ENCODE measurements at places on chromosomes 5 and 9.

DNA sequence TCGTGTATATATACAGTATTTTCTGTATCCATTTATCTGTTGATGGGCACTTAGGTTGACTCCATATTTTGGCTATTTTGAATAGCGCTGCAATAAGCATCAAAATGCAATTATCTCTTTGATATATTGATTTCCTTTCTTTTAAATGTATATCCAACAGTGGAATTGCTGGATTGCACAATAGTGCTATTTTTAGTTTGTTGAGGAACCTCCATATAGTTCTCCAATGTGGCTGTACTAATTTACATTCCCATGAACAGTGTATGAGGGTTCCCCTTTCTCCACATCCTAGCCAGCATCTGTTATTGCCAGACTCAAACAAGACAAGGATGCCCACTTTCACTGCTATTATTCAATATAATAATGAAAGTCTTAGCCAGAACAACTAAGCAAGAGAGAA lies 9.1 kb upstream of the CTXN3 start:
- DNase-seq = no peak

- no peak for DNase-seq
These were observed 60.5 kb downstream of the ROPN1L start for GRCh38 chr5:10502130-10502529.

- no peak for DNase-seq
These were observed 21.7 kb downstream of the LHX6 start for GRCh38 chr9:122207096-122207495.

- no peak for DNase-seq
These were observed 31.1 kb downstream of the MLLT3 start for GRCh38 chr9:20591223-20591622.

DNA sequence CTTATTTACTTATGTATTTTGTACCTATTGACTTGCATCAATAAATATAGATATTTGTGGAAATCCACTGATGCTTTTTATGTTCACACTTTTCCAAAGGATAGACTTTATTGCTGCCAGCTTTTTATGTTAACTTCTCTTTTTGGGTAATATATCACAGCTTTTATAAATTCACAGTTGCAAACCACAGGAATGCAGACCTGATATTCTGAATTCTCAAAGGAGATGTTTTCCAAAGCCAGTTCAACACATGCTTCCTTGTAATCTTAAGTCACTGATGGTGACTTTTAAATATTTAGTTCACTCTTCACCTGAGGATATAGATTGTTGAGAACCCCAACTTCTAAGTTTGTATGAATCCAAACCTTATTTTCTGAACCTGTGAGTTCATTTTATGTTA lies 223.4 kb upstream of the PRR16 start:
- no peak for DNase-seq

- DNase-seq = no peak
These were observed 5.9 kb upstream of the MELK start for GRCh38 chr9:36566813-36567221.

- DNase-seq = no peak
These were observed 194.7 kb downstream of the PJA2 start for GRCh38 chr5:109215040-109215439.

- DNase-seq = no peak
These were observed 187.1 kb downstream of the KDM4C start for GRCh38 chr9:6944896-6945295.

GRCh38 chr9:112771359-112772214 lies 21.0 kb downstream of the SNX30 start:
- peak; percentile 15 for DNase-seq

DNA sequence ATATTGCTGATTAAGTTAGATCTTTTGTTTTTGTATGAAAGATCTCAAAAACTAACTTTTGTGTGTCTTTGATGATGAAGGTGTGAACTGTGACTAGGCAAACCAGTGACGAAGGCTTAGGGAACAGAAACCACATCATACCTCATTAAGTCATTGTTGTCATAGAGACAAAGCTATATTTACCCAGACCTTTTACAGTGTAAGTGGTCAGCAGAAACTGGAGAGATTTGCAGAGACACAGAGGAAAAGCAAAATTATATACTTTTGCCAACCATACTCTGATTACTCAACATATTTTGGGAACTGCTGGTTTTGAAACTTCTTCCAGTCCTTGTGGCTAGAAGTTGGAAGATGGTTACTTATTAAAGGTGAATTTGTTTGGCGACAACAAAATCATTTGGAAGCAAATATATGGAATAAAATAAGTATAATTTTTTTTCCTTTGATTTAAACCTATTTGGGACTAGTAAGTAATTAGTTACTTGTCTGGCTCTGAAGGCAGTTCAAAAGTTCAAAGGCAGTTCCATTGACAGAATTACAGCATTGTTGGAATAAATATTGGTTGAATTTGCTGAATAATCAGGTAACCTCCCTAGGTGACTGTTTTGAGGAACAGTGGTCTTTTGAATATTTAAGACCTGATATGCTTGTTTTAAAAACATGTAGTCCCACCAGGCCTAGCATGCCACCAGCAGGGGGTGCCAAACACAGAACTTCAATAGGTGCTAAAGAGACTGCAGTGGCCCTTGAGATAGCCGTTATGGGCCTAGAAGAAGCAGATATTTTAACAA lies 103.8 kb downstream of the RPS23 start:
- DNase-seq = peak; percentile 75

GRCh38 chr5:152372875-152373274 lies 32.2 kb downstream of the NMUR2 start:
- peak; percentile 16 for DNase-seq

DNA sequence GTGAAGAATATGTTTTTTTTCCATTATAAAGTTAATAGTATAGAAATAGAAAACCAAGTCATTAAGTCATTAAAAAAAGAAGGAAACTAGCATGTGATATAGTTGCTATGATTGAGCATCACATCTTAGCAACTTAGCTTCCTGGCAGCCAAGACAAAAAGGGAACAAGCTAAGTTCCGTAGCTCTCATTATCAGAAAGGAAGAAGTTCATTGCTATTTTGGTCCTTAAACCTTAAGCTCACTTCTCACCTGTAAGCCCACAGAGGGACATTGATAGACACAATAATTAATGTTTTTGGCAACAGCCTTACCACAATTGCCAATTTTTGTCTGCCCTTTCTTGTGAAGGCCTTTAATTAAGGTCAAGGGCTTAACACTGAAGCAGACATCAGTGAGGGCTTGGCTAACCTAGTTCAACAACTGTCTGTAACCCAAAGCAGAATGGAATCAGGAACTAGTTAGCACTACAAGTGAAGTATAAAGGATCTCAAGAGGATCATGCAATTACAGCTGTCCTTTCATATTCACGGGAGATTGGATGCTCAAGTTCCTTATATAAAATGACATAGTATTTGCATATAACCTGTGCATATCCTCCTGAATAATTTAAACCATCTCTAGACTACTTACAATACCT lies 24.0 kb upstream of the KLF4 start:
- DNase-seq = peak; percentile 23

- DNase-seq = no peak
These were observed 82.1 kb downstream of the SLF1 start for GRCh38 chr5:94700592-94700991.

DNA sequence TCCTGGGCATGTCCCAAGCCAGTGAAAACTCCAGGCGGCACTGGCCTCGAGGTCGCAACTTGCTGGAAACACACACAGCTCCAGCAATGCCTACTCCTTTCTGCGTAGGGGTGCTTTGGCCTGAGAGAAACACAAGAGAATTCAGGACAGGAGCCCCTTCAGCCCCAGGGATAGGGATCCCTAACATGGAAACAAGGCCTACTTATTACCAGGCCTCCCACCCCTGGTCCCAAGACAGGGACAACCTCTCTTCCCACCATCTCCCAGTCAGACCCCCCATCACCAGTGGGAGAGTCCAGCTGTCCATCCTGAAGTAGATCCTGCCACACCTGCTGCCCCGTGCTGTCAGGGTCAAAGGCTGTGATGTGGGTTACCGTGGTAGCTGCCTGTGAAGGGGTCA lies 7.8 kb downstream of the CREB3 start:
- no peak for DNase-seq

DNA sequence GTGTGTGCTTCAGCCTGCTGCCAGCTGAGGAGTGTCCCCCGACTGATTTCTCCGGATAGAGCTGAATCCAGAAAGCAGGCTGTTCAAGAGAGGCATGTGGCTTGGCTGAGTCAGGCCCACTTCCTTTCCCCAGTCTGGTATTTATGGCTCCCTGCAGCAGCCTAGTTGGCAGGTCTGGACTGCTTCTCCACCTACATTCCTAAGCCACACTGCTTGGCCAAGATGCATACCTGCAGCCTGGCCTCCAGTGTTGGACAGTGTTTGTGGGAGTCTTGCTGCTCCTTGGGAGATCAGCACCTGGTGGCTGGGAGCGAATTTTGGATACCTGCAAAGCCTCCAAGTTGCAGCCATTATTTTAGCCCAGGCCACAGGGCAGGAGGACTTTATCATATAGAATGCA lies 670.8 kb downstream of the ACTL7B start:
- no peak for DNase-seq

DNA sequence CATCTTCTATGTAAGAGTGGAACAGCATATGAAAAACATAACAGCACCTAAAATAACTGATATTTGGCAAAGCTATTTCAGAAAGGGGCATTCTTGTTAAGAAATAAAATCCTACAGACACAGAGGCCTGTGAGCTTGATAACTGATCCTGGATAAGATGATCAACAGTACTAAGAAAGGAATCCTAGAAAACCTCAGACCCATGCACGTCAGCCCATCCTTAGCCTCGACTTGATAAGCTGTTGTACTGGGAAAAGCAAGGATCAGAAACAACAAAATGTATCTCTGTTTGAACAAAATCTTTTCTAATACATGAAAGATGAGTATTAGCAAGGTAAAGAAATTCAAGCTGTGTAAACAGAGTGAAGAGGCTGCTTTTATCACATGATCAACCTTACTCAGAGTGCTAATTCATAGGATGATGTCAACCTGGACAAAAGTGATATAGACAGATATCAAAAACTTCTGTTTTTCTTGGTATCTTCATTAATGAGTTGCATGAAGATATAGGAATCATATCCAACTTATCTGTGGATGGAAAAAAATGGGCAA lies 15.2 kb downstream of the LIFR start:
- no peak for DNase-seq

- no peak for DNase-seq
These were observed 12.2 kb upstream of the SLC44A1 start for GRCh38 chr9:105232207-105232606.

GRCh38 chr5:175098301-175098700 lies 345.7 kb downstream of the DRD1 start:
- no peak for DNase-seq

GRCh38 chr5:111495159-111495558 lies 17.2 kb downstream of the STARD4 start:
- no peak for DNase-seq

GRCh38 chr5:127867022-127867783 lies 164.0 kb downstream of the CCDC192 start:
- peak; percentile 73 for DNase-seq

GRCh38 chr9:21031091-21031807 lies at the start of gene HACD4:
TSS of gene HACD4 (minus strand) at chr9:21031640. CDS start at chr9:21031590, 50 bp downstream.
- peak; percentile 80 for DNase-seq

DNA sequence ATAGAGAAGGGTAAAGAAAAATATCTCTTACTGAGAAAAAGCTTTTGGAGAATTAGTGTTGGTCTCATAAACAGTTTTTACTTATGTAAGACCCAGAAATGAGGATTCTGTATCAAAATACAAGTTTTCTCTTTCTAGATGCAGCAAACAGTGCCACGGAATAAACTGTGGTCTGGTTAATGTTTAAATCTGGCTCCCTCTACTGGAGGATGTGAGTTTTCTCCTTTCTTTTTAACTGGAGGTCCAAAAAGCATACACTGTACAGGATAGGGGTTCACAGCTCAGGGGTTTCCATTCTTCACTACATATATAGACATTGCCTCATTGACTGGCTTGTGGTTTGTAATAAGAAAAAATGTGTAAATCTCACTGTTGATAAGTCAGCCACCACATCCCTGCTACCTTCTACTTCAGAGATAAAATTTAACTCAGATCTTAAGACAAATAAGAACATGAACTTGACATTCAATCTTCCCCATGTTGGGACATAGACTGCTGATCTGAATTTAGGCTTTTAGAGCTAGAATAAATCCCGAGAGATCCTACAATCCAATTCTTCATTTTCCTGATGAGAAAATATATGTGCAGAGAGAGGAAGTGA lies 98.9 kb downstream of the CFAP95 start:
- DNase-seq = peak; percentile 35

DNA sequence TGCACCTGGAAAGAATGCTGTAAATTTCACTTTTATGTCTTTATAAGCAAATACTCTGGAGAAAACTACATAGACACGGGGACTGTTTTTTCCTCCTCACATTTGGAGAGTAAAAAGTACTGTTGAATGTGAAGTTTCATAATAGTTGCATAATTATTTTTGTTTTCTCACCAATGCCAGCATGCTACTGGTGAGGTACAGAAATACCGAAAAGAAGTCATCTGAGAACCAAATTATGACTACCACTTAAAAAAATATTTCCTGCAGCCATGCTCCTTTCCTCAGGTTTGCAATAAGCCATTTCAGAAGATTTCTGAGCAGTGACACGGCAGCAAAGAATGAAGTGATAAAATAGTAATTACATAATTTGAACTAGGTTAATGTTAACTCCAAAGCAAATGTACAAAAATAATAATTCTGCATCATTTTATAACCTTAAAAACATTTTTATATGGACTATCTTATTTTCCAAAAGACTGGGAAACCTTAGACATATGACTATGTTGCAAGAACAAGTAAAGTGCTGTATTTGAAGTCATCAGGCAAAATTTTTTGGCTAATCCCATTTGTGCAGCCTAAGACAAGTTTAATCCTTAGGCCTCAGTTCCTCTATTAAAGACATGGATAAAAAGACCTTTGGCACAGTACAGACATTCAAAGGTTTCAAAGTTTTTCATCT lies 144.7 kb downstream of the PCSK1 start:
- no peak for DNase-seq

DNA sequence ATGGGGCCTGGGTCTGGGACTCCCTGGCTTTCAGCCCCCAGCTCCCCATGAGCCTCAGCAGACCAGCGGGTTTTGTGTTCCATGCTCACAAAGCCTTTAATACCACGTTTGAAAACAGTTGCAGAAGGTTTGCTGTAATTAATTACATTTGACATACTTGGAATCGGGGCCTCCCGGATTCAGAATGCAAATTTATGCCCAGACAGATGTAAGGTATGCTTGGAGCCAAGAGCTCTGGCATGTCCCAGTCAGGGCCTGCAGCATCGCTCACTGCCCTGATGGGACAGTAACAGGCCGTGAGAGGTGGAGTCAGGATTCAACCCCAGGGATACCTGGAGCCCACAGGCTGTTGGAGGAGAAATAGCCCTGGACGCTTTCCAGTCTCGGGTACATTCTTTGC lies 12.2 kb downstream of the ZNF618 start:
- DNase-seq = no peak

DNA sequence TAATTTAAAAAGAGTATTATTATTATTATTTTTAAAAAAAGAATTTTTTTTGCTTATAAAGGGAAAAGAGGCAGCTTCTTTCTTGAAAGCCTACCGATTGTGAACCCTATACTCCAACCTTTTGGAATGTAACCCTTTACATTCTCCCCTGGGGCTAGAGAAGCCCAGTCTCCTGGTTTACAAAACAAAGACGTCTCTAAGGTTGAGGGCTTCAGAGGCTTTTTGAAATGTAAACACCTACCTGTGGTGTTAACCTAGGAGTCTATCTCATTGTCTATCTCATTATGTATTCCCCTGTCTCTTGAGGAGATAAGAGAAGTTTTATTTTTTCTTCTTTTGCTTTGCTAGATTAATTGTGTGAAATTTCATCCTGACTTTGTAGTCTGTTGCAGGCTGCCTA lies 4.7 kb downstream of the TNFSF8 start:
- DNase-seq = no peak

- peak; percentile 74 for DNase-seq
These were observed 53.3 kb downstream of the NREP start for GRCh38 chr5:111703662-111704061.
